ENCODE measurements at places on chromosomes 4 and X. TPM values are rescaled to one million over a fixed set of nuclear protein-coding genes. Genes with fewer than 3 reads are reported as not detected.

Gene TLR10
- polyA plus RNA-seq = not detected

Gene AR
- under 0.01 TPM for polyA plus RNA-seq

Gene SRPX
- 230 TPM for polyA plus RNA-seq

Gene F11
- not detected for polyA plus RNA-seq

Gene SLC16A2
- polyA plus RNA-seq = 39.1 TPM

Gene CDS1
- polyA plus RNA-seq = 18.2 TPM

Gene MSANTD1
- polyA plus RNA-seq = 0.05 TPM

Gene KLHL13
- polyA plus RNA-seq = 10.5 TPM

Gene CSAG1
- not detected for polyA plus RNA-seq

Gene CCDC149
- polyA plus RNA-seq = 2.2 TPM

Gene WDR45
- polyA plus RNA-seq = 61.4 TPM

Gene PCDH10
- polyA plus RNA-seq = not detected

Gene USP51
- 0.28 TPM for polyA plus RNA-seq

Gene CT45A1
- polyA plus RNA-seq = not detected

Gene ERAS
- not detected for polyA plus RNA-seq
